ENCODE measurements at places on chromosomes 7 and 10. TPM values are rescaled to one million over a fixed set of nuclear protein-coding genes. Genes with fewer than 3 reads are reported as not detected.

- no peaks in the 10 kb centered on the region for H3K4me1 ChIP-seq
- no peak overlapping the region for H3K4me3 ChIP-seq
- no peaks in the 10 kb centered on the region for H3K36me3 ChIP-seq
- no peaks in the 10 kb centered on the region for H3K27me3 ChIP-seq
- H3K27ac ChIP-seq: no peak overlapping the region
- no peak for DNase-seq
Observed at GRCh38 chr7:130622866-130623265, 45.7 kb downstream of the COPG2 start.

HKDC1 gene
- 27.4 TPM for total RNA-seq

ADAMTS14 gene
- 0.47 TPM for total RNA-seq

DNA sequence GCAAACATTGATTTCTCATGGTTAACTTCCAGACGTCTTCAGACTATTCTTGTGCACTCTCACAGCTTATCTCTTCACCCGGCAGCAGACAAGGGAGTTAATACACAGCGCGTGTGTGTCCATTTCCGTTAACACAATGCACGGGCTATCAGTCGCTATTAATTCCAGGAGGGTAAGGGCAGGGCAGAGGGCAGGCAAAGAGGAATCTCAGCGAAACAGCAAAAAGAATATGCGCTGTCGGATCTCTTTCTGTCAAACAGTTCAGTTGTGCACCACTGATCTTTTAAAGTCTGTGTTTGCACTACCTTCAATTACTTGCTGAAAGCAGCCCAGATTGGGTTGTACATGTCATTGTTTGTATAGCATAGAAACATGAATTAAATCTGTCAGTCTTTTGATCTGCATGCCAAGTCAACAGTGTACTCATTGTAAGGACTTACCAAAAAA, 41.1 kb upstream of the CABCOCO1 start:
- no peaks in the 10 kb centered on the region for H3K27me3 ChIP-seq
- no peak overlapping the region for H3K27ac ChIP-seq
- H3K4me1 ChIP-seq: no peaks in the 10 kb centered on the region

PDGFA gene
- 53.0 TPM for total RNA-seq

DNA sequence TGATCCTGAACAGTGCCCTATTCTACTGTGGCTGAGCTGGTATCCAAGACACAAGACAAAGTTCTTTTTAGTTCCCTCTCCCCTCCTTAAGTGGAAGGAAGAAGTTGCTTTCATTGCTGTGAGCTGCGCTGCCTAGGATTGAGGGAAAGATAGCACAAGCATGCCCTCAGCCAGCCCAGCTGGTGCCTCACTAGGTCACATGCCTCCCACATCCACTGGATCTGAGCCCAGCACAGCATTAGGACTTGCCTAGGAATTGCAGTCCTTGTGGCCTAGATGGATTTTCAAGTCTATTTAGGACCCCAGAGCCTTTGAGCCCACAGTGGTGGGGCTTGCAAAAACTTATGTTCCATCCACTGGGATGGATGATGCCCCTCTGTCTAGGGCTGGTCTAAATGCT, 214.2 kb downstream of the ZNF248 start:
- no peak overlapping the region for H3K4me3 ChIP-seq
- no peaks in the 10 kb centered on the region for H3K4me1 ChIP-seq
- no peaks in the 10 kb centered on the region for H3K27me3 ChIP-seq
- H3K36me3 ChIP-seq: no peaks in the 10 kb centered on the region
